ENCODE measurements at places on chromosomes 12 and 14. TPM values are rescaled to one million over a fixed set of nuclear protein-coding genes. Genes with fewer than 3 reads are reported as not detected.

DNA sequence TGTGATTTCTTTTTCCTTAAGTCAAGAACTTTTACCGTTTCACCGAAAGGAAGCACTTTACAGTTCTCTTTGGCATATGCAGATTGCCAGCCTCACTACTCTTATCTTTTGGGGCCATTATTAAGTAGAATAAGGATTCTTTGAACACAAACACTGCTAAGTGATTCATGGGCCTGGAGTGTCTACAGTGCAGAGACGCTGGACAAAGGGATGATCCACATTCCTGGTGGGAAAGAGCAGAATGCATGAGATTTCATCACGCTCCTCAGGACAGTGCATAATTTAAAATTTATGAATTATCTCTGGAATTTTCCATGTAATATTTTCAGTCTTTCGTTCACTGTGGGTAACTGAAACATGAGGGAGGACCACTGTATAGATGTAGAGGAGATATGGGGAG lies 90.2 kb downstream of the TTLL5 start:
- no peaks in the 10 kb centered on the region for H3K4me1 ChIP-seq
- H3K27ac ChIP-seq, result no peak overlapping the region

DNA sequence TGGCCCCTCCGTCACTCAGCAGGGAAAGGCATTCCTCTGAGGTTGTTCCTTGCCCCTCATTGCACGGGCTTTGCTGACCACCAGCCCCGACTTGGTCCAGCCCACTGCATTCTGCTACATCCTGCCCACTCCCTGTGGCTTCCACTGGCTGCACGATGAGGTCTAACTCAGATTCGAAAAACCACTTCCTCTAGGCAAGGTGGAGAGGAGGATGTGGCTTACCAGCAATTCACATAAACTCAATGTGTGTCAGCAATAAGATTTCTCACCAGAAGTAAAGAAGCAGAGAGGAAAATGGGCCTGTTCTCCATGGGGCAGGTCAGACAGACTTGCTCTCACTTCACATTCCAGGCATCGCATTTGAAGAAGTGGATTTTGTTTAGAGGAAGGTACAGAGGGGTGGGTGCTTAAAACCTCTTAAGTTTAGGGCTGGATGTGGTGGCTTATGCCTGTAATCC lies 14.7 kb downstream of the GPR68 start:
- peaks cover 4% of the 10 kb centered on the region for H3K36me3 ChIP-seq
- no peak for DNase-seq
- no peaks in the 10 kb centered on the region for H3K27me3 ChIP-seq
- H3K27ac ChIP-seq, result no peak overlapping the region

DNA sequence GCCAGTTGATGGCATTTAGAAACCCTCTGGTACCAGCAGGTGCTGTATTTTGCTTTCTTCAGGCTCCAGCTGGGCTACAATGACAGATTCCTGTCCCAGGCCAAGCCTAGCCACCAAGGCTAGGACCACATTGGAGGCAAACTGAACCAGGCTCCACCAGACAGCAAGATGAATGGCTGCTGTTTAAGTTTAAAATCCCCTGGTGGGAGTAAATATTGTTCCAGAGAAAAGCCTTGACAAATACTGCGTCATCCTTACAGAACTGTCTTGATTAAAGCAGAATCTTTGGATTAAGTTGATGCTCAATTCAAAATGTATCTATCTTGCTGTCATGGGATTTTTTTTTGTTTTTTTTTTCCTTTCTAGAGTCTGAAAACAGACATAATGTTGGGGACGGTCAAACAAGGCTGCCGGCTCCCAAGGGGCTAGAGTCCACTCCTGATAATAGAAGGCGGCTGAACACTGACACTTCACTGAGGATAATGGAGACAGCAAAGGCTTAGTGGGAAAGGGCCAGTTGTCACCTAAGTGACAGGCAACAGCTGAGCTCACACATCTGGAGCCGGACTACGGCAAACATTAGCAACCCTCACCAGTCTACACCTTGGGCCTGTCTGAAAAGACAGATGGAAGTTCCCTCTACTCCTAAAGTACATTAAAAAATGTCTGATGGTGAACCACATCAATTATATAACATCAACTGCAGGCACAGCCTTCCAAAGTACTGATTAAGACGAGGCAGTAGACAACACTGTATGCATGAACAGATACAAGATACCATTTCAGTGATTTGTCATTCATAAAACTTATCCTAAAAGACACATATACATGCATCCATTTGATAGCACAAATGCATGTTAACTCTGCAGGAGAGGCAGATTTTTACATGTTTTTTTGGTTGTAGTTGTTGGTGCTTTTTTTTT lies 1.7 kb downstream of the PRICKLE1 start:
- peaks cover 10% of the 10 kb centered on the region for H3K27me3 ChIP-seq
- no peak for DNase-seq
- no peaks in the 10 kb centered on the region for H3K36me3 ChIP-seq

The RNU4-1 gene
- 2,477 TPM for total RNA-seq

The KRT75 gene
- total RNA-seq, result not detected
